ENCODE measurements at places on chromosomes 5 and 9.

DNA sequence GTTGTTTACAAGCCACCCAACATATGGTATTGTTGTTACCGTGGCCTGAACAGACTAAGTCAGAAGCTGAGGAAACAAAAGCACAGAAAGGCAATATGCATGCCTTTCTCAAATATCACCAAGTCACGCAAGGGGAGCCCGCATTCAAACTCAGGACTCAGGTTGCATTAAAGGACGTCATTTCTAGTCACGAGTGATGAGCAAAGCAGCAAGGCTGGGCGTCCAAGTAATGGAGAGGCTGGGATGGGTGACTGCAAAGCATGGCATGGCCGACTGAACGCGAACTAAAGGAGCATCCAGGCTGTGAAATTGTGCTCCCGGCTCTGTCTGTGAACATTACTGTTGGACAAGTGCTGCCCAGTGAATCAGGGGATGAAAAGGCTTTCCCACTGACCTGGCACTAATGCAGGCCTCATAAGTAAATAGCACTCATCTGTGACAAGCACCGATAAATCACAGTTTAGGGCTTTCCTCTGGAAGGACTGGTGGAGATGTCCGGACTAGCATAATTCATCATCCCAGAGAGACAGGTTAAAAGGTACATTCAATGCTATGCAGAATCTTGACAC is 202.8 kb downstream of the SPOCK1 start:
- DNase-seq, result peak; percentile 90

DNA sequence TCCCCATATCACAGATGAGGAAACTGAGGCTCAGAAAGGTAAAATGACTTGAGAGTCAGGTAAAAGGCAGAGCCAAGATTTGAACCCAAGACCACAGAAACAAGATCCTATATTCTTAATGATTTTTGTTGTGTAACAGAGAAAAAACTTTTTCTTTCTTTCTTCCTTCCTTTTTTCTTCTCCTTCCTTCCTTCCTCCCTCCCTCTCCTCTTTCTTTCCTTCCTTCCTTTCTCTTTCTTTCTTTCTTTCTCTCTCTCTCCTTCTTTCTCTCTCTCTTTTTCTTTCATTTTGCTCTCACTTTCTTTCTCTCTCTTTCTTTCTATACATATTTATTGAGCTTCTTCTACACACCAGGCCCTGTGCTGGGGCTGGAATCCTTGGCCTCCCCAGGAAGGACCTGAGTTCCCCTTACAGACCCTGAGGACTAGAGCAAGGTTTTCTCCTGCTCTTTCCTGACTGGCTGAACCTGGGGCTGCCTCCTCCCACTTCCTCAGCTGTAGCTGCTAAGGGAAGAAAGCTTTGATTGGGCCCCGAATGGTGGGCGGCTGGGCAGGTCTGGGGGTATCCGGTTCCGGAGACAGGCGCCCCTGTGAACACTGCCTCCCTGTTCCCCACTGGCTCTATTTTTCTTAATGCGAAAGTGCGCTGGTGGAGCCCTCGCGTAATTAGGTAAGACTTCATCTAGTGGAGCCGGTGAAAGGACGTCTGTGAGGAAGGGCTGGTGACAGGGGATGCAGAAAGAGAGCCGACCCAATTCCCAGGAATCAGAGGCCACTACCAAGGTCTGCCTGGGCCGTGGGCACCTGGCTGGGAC is 27.4 kb upstream of the KIF12 start:
- DNase-seq, result no peak

DNA sequence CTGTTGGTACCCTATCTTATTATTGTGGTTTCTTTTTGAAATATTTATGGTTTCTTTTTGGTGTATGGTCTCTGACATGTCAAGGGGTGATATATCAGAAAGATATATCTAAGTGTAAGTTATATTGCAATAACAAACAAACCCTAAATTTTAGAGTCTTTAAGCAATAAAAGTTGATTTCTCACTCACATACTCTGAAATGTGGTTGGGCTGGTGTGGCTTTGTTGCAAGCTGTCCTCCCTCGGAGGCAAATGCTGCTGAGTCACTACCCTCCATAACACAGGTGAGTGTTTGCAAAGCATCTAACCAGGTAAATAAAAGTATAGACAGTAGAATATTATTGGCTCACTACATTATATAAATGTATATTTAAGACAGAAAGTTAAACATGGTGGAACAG is 253.2 kb downstream of the CDH18 start:
- peak; percentile 6 for DNase-seq

DNA sequence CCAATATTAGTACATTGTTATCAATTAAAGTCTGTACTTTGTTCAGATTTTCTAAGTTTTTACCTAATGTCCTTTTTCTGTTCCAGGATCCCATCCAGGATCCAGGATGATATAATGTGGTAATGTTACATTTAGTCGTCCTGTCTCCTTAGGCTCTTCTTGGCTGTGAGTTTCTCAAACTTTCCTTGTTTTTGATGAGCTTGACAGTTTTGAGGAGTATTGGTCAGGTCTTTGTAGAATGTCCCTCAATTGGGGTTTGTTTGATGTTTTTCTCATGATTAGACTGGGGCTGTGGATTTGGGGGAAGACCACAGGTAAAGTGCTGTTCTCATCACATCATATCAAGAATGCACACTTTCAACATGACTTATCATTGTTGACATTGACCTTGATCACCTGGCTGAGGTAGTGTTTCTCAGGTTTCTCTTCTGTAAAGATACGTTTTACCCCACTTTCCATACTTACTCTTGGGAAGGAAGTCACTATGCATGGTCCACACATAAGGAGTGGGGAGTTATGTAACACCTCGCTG is 9.6 kb downstream of the NDFIP1 start:
- no peak for DNase-seq

GRCh38 chr9:115004545-115004944 is 74.2 kb upstream of the TNFSF8 start:
- DNase-seq, result no peak

DNA sequence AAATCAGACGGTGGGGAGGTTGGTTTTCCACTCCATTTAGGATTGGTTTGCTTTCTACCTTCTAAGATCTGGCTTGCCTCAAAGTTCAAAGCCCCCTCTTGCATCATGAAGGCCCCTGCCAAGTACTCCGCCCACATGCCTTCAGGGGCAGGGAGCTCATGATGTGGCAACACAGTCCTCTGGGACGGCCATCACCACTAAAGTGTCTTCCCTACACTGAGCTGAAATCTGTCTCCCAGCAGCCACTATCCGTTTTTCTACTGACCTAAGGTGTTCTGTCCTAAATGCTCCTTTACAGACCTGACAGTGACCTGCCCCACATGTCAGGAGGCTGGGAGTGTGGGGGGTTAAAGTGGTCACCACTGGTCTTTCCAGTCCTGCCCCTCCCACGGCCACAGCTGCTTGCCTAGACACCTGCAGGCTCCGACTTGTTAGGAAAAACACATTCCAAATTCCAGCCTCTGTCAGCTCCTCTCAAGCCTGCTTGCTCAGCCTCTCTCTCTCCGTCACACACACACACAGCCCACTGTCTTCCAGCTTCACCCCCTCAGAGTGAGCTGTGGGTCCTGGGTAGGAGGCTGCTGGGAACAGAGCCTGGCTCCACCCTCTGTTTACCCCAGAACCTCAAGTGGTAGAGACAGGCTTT is 44.9 kb downstream of the SHB start:
- DNase-seq, result peak; percentile 94

- DNase-seq, result no peak
Measured at GRCh38 chr9:70519912-70520724, 105.7 kb upstream of the KLF9 start.

DNA sequence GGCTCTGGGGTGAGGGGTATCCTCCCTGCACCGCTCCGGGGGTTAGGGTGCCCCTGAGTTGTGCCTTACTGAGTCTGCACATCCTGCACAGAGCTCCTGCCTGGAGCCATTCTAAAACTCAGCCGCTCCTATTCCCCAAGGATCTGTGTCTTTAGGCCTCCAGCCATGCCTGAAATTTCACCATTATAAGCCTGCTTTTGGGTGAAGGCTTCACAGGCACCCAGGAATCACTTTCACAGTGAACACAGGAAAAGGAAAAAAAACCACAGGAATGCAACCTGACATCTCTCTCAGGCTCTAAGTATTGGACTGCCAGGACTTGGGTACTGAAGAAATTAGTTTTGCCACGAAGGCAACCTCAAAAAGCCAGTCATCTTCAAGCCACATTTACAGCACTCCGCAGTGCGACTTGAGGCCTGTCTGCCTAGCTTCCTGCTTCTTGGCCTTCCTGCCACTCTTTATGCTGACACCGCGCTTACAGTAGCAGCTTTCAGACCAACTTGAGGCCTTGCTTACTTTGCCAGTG is 30.9 kb downstream of the GALNT10 start:
- peak; percentile 99 for DNase-seq

GRCh38 chr5:40834391-40834848 is 602 bp downstream of the RPL37 start:
- peak; percentile 29 for DNase-seq

DNA sequence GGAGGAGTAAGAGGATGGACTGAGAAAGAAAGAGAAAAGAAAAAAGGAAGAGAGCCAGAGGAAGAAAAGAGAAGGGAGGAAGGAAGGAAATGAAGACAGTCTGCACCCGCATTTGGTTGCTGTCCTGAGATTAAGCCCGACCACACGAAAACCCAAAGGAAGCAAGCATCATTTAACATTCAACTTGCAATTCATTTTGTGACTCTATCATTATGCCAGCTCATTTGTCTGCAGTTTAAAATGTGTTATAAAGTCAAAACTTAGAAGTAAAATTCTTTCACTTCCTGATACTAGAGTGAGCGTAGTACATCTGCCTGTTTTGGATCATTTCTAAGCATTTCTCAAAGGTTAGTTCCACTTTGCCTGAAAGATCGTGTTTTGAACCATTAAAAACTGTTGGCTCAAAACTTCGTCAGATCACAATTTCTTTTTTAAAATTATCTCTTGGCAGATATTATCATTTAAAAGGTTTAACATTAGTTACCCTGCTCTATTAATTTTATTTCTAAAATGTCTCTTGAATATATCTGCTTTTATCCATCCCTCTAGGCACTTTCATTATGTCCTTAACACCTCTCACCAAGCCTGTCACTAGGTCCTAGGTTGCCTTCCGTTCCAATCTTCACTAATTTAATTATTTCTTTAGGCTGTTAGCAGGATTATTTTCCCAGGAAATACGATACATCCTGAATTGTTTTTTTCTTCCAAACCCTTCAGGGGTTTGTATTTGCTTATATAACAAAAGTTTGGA is 240.9 kb downstream of the TLE4 start:
- DNase-seq, result peak; percentile 76

DNA sequence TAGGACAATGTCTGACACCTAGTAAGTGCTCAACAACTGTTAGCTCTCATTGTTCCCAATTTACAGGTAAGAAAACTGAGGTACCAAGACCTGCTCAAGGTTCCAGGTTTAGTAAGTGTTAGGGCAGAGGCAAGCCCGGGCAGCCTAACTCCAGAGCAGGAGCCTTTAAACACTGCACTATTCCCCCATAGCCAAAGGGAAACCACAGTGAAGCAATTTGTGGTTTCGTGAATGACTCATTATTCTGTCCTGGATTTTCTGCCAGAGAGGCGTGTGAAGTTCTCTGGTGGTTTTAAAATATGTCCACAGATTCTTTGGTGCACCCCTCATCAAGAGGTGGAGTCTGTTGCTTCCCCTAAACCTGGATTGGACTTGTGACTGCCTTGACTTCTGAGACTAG is 1.0 kb upstream of the MCC start:
- peak; percentile 99 for DNase-seq

- no peak for DNase-seq
Measured at GRCh38 chr5:179373101-179373934, 28.1 kb upstream of the ADAMTS2 start.

DNA sequence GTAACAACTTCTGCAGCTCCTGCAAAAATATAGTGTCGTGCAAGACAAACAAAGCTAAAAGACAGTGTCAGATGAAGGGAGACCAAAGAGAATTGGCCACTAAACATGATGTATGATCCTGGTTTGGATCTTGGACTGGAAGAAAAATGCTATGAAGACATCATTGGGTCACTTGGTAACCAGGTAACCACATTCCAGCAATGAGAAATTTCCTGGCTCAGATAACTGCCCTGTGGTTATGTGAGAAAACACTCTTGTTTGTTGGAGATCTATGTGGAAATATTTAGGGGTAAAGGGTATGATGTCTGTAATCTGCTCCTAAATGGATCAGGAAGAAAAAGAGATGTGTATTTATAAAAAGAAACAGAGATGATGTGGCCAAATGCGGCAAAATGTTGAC is 45.5 kb upstream of the ANKRD33B start:
- peak; percentile 85 for DNase-seq

- no peak for DNase-seq
Measured at GRCh38 chr5:178778919-178779318, 48.5 kb upstream of the ZNF354A start.

- DNase-seq, result no peak
Measured at GRCh38 chr9:93896496-93897033, 58.6 kb downstream of the BARX1 start.

- peak; percentile 8 for DNase-seq
Measured at GRCh38 chr5:22521521-22521920, 331.6 kb downstream of the CDH12 start.

DNA sequence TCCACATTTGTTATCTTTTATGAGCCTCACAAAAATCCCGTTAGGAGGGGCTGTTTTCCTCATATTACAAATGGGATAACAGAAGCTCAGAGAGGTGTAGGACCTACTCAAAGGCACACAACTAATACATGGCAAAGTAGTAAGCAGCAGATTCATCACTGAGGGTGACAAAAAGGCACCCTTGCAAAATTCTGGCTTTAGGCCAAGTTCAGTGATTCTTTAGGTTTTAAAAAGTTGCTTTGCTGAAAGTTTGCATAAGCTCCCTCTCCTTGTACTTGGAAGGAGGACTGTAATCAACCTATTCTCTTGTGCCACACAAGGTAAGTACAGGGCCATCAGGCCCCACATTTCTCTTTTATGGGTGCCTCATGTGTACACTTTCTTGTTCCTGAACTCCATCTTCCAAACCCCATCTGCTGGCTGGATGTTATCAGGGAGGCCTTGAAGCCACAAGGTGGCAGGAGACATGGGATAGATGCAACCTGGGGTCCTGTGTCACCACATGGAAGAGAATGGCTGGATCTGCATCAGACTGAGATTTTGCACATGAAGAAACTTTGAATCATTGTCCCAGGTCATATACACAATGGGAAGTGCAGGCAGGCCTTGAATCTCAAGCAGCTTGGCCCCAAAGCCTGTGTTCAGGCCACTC is 311.6 kb downstream of the MSX2 start:
- no peak for DNase-seq

DNA sequence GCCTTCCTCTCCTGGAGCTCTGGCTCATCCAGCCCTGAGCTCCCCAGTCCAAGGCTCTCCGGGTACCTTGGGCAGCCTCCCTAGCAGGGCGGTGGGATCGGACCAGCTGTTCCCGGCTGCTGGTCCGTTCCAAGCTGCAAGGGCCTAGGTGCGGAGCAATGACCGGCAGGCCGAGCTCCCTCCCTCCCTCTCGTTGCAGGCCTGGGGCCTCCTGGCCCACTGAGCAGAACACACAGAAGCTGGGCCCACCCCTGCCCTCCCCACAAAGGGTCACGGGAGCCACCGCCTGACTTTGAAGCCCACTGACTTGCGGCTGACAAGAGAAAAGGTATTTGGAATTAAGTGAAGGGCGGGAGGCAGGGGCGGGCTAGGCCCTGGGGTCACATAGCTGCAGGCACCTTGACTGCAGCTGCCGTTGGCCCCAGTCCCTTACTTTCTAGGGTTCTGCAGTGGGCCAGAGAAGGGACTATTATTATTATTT is 104.7 kb upstream of the IER5L start:
- no peak for DNase-seq

Data from astrocyte (in vitro differentiated cells and primary cell).